Activated CD4-positive, CD25-positive, alpha-beta regulatory T cell treated with anti-CD3 and anti-CD28 coated beads, Interleukin-2, amount 50 U/mL, for 72 hours (primary cell): ENCODE measurements at places on chromosomes 7 and 10.

DNA sequence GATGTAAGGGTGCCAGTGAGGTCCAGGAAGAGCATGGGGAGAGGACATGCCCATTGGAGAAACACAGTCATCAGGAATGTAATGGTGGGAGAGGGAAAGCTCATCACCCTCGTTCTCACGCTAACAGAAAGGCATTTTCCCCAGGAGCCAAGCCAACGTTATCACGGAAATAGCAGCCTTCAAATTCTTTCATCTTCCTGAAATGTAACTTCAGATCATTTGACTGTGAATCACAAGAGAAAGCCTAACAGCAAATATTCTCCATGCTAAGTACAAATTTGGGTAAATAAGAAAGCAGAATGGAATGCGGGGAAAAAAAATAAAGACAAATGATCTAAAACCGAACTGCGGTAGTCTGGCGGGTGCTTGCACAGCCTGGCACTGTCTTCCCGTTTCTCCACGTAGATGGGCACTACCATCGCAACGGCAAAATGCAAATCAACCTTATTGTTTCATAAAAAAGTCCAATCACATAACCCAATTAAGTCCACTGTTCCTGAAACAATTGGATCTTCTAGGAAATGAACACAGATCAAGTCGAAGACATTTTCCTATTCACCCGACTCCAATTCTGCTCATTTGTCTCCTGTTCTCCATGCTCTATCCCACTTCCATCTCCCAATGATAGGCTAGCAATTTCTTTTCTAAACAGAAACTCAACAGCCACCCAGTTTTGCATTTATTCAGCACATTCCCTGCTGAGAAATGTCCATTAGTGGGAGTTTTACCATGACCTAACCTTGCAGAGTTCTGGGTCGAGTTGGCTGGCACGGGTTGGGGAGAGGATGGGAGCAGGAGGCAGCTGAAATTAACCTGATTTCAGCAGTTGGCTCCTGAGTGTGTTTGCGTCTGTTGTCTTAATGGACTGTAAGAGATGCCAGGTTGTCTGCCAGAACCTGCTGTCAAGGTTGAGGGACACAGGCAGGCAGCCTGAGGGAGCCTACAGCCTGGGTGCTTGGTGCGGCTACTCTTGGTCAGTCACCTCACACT lies 74.6 kb upstream of the FRMD4A start:
- no peak for DNase-seq

DNA sequence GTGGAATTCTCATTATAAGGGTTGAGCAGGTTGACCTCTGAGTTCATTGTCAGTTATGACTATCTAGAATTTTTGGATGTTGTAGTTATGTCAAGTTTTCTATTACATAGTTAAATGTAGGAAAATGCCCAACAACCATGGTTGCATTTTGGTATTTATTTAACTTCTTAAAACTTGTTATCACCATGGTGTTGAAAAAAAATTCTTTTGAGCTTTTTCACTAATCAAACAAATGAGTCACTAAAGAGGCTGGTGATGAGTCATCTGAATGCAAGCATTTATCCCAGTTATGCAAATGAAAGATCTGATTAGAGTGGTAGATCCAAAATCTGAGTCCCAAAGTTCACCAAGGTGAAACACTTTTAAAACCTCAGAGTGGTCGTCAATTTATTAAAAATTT lies 624.7 kb upstream of the IGFBP3 start:
- no peak for DNase-seq

DNA sequence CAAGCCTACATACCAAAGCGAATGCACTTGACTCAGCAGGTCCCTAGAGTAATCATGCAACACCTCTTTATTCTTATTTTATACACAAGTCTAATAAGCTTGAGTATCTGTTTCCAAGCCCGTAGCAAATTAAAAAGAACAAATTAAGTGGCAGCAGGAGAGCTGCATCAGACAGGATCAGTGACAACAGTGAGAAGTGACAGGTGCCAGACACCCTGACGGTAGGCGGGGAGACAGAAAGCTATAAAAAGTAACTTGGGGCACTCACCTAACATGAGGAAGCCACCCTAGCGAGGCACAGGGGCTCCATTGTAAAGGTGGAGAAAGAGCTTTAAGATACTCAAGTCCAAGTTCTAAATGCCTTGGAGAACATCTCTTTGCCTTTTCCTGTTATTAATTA lies 174.2 kb downstream of the PLXNA4 start:
- DNase-seq, result no peak

DNA sequence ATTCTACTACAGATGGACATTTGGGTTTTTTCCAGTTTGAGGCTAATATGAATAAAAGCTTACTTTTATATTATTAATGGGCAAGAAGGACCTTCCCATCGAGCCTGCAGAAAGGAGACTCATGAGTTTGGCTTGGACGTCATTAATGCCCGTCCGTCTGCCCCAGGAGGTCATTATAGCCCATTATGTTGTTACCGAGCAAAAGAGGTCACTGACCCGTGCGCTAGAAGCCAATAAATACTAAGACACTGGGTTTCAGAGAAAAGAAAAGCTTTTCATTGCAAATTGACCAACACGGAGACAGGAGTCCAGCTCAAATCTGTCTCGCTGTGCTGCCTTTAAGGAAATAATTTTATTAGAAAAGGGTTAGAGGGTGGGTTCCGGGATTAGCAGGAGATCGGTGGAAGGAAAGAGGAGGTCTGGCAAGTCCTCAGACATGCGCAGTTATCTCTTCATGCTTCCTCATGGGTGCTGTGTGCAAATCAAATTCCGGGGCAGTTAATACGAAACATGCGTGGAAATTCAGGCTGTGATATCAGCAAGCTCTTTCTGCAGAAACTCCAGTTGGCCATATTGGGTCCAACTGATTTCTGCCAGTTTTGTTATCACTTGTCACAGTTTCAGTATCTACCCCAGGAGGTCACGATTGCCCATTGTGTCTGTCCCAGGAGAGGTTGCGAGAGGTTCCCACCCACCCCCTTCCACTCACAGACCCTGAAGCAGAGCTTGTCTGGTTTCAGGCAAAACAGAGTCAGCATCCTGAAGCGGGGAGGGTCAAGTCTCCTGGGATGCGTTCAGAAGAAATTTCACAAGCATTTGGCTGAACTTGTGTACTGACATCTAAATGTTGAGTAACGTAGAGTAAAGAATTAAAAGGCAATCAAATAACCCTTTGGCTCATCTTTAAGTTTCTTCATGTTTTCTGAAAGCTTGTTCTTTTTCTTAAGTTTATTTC lies 1.1 kb upstream of the GALNTL5 start:
- no peak for DNase-seq

DNA sequence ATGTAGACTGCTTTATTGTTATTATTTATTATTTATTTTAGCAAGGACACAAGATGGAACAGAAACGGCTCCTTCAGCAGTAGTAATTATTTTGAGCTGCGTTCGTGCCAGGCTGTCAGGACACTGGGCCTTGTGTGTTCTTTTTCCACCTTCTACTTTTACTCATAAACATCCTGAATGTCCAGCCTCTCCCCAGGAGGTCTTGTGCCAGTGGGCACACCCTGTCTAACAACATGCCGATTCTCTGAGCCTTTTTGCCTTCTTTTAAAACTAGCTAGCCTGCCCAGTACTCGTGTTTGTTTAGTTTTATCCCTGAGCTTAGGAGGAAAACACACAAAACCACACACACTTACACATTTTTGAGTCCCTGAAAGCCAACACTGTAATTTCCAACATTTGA lies 1.2 kb downstream of the SCIN start:
- DNase-seq, result no peak

- DNase-seq, result no peak
Observed at GRCh38 chr10:80459047-80459865, 5.1 kb downstream of the TSPAN14 start.

DNA sequence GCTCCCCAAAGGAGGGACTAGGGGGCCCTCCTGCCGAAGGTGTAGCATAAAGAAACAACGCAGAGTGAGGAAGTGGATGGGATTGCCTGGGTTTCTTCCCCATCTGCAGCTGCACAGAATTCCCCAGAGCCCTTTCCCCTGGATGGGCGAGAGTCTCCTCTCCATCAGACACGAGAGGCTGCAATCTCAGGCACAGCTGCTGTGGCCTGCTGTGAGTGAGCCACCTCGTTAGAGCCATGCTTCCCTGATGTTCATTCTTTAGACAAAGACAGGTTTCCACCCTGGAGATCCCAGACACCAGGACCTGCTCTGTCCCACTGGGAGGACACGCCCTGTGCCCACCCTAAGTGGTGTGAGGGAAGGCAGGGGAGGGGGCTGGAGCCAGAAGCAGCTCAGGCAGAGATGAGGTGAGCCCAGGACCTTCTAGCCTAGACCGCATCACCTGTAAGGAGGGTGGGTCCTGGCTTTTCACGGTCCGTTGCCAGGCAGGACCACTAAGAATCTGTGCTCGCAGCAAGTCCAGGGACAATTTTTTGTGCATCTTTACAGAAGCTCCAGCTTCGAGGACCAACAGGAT lies 268.6 kb upstream of the TCERG1L start:
- no peak for DNase-seq

GRCh38 chr7:23474094-23474828 lies 4.0 kb upstream of the IGF2BP3 start:
- DNase-seq, result peak; percentile 59

DNA sequence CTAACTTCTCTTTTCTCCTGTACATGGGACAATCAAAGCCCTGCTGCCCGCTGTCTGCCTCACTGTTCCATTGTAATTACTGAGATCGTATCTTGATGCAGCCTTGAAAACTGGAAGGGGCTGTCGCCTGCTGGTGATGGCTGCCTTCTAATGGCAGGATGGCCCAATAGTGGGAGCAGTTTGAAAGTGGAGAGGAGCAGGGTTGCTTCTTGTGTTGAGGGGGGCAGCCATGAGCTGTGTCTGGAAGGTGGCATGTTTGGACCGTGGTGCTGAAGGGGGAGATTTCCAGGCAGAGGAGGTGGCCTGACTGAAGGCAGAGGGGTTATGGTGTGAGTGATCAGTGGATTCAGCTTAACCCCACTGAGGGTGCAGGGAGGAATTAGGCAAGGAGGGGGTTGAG lies 8.1 kb downstream of the WDFY4 start:
- DNase-seq, result no peak

- DNase-seq, result no peak
Observed at GRCh38 chr10:46323176-46323575, 36.4 kb downstream of the ANTXRL start.

GRCh38 chr10:115918812-115919211 lies 354.2 kb downstream of the GFRA1 start:
- DNase-seq, result no peak

- DNase-seq, result no peak
Observed at GRCh38 chr7:68535266-68535665, 1063.0 kb upstream of the AUTS2 start.
